Stimulated activated CD8-positive, alpha-beta memory T cell treated with anti-CD3 and anti-CD28 coated beads, Interleukin-7, amount 100 ng/mL, for 48 hours (primary cell): ENCODE measurements at places on chromosomes 13 and 19.

DNA sequence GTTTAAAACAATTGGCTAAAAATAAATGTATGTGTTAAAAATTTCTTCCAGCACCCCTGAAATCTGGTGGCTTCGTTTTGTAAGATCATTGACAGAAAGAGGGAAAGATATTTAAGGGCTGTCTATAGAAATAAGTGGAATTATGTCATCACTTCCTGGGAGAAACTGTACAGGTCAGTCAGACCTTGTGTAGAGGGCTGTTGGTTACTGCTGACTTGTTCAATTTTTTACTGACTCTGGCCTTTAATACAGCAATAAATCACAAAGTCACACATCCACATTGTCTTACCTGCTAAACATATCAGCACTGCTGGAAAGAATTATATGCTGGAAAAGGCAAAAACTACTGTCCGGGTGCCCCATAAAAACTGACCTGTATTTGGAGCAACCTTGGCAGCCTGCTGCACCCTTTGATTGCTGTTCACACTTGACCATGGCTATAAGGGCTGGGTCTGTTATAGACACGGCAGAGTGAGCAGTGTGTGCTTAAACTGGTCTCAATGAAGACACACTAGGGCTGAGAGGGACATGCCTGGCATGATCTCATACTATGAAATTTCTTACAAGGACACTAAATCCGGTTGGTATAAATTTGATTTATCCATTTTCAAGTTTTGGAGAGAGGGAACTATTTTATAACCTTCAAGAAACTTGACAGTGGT, 162.1 kb downstream of the NHLRC3 start:
- DNase-seq: no peak

DNA sequence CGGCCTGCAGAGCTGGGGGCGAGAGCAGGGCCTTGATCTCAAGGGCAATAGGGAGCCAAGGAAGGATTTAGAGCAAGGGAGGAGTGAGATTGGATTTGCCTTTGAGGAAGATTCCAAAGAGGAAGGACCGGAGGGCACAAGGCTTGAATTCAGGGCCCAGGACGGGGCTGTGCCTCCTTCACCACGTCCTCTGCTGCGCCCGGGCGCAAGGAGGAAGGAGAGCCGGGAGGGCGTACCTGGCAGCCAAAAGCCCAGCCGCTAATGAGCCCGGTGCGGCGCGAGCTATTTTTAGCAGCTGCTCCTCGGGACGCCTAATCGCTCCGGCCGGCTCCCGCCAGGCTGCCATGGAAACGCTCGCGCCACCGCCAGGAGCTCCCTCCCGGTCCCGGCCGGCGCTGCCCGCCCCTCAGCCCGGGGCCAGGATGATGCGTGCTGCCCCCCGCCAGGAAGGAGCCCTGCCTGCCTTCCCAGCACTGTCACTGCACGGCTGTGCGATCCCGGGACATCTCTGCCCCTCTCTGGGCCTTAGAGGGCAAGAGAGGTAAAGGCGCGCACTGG, 31.3 kb downstream of the TINCR start:
- DNase-seq: no peak

DNA sequence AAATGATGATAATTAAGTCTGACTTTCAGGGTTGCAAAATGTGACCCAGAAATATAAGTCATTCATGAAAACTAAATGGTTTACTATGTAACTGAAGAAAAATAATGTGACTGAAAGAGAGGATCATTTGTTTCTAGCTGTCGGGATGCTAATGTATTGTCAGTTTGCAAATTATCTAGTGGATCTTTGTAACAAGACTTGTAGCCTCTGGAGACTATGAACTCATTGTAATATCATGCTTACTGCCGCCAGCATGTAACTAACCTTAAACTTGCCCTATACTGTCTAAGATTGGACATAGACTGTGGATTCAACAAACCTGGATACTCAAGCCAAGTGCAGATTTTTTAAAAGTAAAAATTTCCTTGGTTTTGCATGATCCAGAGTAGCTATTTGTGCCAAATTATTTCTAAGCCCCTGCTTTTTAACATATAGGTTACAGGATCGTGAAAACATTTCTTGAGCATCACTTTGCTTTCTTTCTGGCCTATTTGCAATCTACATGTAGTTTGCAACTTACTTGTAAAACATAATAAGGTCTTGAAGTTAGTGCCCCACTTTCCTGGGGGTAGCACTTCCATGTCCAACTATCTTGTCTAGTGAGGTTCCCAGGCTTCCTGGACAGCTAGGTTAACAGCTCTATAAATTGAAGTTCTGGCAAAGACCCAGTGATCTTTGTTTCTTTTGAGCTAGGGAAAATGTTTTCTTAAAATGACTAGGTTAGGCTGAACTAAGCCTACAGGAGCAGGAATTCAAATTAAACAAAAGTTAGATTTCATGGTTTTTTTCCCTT, 3.3 kb upstream of the POSTN start:
- DNase-seq: no peak

GRCh38 chr19:54255105-54255775, 1.8 kb downstream of the LILRB5 start:
- DNase-seq: no peak

GRCh38 chr13:93987458-93987857, 492.0 kb downstream of the DCT start:
- no peak for DNase-seq

GRCh38 chr13:27446986-27447583, 3.3 kb downstream of the MTIF3 start:
- no peak for DNase-seq

GRCh38 chr13:102940143-102940542, 94.3 kb downstream of the ERCC5 start:
- no peak for DNase-seq

- no peak for DNase-seq
Measured at GRCh38 chr13:110521296-110521680, 40.2 kb downstream of the RAB20 start.

GRCh38 chr13:31012655-31013024, 80.2 kb downstream of the TEX26 start:
- no peak for DNase-seq

GRCh38 chr13:43864921-43865320, 14.6 kb downstream of the CCDC122 start:
- no peak for DNase-seq
